CD4-positive, alpha-beta T cell treated with Interleukin-15 for 4 hours (primary cell): ENCODE measurements at places on chromosomes 3 and 15.

- DNase-seq: no peak
Observed at GRCh38 chr3:192367616-192368015, 359.7 kb downstream of the FGF12 start.

DNA sequence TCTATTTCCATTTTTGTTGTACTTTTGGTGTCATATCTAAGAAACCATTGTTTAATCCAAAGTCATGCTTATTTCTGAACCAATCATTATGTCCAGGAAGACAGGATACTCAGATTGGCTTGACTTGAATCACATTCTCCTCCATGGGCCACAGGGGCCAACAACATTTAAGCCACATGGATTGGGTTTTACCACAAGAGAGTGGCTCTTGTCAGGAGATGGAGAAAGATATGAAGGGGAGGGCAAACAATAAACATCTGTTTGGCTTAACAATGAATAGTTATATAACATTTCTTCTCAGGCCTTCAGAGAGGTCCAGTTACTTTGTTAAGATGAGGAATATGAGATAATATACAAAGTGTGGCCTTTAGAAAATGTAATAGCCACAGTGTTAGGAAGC, 44.6 kb downstream of the GXYLT2 start:
- DNase-seq: no peak

DNA sequence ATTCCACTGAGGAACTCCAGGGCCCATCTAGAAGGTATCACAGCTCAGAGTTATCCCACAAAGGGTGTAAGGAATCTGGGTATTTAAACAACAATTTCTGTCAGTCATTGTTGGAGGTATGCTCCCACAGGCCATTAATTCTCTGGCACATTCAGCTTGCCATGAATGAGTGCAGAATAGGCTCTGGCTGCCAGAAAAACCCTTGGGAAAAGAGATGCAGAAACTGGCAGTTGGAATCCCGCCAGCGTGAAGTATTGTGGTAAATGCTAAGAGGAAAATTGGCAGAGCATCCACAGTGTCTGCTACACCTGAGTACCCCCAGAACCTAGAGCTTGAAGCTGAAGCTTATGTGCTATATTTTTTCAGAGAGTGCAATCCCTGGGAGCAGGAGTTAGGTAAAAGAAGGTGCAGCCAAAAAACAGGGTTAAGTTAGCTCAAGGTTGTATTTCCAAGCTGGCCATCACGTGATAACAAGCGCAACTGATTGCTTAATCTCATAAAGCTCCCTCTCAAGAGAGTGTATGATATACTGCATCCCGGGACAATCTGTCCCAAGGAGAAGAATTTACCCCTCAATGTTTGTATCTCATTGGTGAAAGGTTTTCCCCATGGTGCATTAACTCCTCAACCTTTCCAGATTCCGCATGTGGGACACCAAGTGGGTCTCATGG, 94.2 kb upstream of the ACP3 start:
- no peak for DNase-seq

- peak; percentile 4 for DNase-seq
Observed at GRCh38 chr3:111831840-111832239, 27.2 kb upstream of the PHLDB2 start.

GRCh38 chr3:23455775-23456174, 252.6 kb downstream of the UBE2E2 start:
- no peak for DNase-seq

GRCh38 chr3:46824211-46824970, 38.9 kb downstream of the MYL3 start:
- DNase-seq: no peak

- no peak for DNase-seq
Observed at GRCh38 chr3:195085356-195086130, 185.4 kb downstream of the XXYLT1 start.

DNA sequence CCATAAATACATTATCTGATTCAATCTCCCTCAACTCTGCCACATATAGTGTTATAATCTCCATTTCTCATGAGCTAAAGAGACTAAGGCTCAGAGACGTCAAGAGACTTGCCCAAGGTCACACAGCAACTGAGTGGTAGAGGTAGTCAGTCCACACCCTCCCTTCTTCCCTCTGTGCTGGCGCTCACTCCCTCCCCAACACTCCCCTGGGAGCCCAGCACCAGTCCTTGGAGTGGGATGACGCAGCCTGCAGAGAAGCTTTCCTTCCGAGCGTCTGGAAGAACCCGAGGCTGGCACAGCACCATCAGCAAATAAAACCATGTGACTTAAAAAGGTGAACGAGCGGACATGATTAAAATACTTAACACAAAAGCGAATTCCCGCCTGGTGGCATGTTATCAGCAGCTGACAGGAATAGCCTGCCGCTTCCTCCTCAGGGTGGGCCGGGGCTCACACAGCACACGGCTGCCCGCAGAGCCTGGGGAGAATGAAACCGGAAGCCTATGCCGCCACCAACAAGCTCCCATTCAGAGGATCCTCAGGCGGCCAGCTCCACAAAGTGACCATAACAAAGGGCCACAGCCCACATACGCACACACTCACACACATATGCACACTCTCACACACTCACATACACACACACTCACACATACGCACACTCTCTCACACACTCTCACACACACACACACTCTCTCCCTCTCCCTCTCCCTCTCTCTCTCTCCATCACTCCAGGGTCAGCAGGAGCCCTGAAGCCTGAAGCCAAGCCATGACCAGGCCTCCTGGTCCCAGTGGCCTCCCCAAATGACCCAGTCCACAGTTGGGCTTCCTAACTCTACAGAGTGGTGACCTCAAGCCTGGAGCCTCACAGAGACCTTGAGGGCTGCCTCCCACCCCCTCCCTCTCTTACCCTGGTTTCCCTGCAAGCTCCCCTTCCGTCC, 120.5 kb downstream of the XXYLT1 start:
- DNase-seq: peak; percentile 12

- no peak for DNase-seq
Observed at GRCh38 chr3:165466856-165467255, 270.7 kb upstream of the SLITRK3 start.

GRCh38 chr15:70284438-70285214, 186.9 kb upstream of the TLE3 start:
- DNase-seq: no peak

DNA sequence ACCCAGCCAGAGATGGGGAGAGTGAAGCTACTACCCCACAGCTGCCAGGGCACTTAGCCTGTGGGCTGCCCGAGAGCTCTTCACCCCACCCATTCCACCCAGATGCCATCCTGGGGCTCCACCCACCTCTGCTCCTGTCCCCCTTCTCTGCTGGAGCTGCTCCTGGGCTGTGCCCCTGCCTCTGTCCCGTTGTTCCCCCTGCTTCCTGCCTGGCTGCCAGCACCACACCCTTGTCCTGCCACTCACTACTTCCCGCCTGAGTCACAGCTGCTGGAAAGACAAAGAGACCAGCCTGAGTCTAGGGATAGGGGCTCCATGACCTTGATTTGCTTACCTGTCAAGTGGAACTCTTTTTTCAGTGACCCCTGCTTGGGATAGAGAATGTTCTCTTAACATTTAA, 12.4 kb downstream of the GNAI2 start:
- DNase-seq: no peak

DNA sequence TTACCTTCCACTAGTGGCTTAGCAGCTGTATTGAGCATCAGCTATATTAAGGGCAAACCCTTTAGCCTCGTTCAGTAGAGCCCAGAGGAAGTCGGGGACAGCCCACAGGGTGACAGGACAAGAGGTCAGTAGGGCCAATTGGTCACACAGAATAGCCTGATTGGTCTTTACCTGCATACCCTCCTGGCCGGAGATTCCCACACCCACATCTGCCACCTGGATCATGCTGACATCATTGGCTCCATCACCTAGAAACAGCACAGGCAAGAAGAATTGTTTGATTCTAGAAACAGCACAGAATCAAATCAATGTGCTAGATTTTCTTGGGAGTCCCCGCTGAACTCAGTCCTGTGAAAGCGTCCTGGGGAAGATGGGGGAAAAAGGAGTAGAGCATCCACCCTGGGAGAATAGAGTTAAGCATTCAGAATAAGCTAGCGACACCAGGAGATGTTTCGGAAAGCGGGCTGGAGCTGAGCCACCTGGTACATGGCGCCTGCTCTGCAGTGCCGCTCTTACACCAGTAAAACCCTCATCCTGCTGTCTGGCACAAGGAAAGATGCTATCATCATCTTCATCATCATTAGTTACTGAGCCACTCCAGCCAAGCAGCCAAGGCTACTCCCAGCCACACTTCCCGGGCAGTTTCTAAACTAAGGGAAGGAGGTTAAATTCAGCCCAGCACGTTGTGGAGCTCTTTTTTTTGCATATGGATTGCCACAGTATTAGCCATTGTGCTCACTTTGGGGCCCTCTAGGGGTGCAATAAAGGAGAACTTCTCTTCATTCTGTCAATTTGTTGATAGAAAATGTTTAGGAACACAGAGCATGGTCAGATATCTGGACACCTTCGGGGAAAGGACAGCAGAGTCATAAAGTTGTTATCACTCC, 171.3 kb downstream of the ATP10A start:
- no peak for DNase-seq

DNA sequence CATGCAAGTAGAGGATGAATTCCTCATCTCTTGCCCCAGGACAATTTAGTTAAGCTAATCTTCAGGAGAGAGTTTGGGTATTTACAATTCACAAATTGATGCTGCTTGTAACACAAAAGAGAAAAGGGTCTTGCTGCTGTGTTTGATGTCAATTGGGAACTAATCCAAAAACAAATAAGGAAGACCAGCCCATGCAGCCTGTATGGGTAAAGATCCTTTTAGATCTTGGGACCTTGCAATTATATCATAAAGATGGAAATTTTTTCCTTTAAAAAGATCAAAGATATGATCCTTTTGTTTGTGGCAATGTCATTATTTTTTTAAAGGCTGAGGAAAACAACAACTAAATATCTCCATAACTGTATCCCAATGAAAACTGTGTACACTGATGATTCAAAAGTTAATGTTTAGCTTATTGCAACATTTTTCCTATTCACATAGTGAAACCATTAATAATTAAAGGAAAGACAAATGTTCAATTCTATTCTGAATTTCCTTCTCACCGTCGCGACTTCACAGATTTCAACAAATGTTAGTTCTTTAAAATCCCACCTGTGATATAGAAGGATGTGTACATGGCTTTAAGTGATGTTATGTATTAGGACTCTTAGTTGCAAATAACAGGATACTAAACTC, 40.2 kb downstream of the TMEM212 start:
- no peak for DNase-seq

DNA sequence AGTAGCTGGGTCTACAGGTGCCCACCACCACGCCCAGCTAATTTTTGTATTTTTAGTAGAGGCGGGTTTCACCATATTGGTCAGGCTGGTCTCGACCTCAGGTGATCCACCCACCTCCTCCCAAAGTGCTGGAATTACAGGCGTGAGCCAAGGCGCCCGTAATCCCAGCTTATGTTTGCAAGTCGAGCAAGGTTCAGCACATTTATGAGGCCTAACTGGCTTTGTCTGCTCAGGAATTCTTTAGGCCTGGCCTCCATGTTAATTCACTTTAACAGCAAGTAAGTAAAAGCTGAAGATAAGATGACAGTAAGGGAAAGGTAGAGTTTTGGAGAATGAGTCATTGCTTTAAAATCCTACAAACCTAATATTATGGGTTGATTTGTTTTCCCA, 24.6 kb downstream of the SIDT1 start:
- DNase-seq: no peak

DNA sequence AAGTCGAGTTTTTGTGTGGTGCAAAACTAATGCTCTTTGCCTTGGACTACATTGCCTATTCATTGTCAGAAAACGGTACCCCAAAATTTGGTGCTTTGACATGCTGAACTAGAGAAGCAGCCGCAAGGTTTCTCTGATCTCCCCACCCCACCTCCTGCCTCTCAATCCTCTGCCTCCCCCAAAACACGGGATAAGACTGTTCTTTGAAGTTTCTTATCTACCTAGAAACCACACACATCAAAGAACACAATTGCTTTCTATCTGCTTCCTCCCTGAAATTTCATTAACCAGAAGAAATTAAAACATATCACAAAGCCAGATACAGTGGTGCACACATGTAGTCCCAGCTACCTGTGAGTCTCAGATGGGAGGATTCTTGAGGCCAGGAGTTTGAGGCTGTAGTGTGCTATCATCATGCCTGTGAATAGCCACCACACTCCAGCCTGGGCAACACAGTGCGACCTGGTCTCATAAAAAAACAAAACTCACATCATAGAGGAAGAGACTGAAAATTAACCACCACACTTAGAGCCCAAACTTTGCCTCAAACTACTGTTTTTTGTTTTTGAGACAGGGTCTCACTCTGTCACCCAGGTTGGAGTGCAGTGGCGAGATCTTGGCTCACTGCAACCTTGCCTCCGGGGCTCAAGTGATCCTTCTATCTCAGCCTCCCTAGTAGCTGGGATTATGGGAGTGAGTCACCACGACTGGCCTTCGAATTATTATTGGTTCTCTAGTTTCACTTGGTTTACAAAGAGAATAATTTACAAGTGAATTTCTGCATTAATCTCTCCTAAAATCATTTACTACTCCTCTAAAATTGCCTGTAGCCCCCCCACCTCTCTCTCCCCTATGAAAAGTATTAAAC, 2.7 kb upstream of the PCNP start:
- DNase-seq: peak; percentile 12

DNA sequence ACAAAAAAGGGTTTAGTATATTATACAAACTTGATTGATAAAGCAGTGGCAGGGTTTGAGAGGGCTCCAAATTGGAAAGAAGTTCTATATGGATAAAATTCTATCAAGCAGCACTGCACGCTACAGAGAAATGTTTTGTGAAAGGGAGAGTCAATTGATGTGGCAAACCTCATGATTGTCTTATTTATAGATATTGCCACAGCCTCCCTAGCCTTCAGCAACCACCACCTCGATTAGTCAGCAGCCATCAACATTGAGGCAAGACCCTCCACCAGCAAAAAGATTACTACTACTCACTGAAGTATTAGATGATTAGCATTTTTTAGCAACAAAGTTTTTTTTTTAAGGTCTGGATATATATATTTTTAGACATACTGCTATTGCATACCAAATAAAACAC, 296.7 kb downstream of the CHST2 start:
- no peak for DNase-seq

DNA sequence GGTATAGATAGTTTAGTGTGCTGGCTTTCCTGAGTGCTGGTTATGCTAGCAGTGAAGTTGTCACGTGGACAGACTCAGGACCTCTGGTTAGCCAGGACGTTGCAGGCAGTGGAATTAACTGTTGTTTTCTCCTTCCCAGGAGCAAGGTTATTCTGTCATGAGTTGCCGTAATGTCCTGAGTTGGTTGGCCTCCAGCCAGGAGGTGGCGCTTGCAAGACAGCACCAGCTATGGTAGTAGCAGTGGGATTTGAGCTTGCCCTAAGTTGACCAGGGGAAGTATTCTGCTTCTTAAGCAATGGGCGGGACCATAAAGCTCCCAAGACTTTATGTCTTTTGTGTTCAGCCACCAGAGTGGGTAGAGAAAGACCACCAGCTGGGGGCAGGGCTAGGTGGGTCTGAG, 240.7 kb upstream of the DNAJC19 start:
- no peak for DNase-seq
